ENCODE measurements at places on chromosomes 16 and 17.

DNA sequence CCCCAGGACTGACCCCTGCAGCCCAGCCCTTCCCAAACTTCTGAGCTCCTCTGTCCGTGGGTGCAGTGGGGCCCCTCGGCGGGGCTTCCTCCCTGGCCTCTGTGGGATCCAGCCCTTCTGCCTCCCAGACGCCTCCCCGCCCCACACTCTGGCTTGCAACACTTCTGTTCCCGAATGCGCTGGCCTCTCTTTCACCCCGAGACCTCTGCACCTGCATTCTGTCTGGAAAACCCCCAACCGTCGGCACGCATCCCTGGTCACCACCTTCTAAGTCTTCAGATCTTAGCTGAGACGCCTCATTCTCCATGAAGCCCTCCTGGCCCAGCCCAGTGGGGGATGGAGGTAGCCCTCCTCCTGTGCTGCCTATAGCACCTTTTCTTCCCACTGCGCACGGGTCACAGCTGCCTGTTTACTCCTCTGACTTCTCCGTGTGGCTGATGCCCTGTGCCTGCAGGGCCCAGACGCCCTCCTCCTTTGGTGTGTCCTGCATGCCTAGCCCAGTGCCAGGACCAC, 26.4 kb downstream of the TMEM235 start:
- DNase-seq: no peak

DNA sequence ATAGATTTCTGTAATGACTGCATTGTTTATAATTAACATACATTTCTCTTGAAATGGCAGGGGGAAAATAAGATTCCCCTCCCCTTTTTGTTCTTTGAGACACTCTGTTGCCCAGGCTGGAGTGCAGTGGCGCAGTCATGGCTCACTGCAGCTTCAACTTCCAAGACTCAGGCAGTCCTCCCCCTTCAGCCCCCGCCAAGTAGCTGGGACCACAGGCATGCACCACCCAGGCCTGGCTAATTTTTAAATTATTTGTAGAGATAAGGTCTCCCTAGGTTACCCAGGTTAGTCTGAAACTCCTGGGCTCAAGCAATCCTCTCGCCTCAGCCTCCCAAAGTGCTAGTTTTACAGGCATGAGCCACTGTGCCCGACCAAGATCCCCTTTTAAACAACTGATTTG, 67.7 kb downstream of the KATNIP start:
- no peak for DNase-seq

DNA sequence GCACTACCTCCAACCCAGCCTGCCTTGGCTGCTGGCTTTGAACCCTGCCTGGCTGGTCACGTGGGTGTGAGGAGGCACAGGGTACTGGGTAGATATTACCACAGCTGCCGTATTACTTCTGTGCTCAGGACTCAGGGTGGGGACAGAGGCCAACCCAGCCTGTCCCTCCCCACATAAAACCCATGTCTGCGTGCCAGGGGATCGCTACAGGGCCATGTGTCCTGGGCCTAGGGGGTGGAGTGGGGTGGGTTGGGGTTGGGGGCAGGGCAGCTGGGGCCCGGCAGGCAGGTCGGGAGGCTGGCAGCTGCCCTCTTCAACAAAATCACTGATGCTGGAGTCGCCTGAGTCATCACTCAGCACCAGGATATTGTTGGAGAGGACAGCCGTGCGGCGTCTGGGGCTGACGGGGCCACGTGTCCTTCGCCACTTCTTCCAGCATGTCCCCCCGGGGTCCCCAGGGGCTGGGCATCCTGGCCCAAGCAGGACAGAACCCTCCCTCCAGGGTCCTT, 39.7 kb upstream of the PVALEF start:
- no peak for DNase-seq

DNA sequence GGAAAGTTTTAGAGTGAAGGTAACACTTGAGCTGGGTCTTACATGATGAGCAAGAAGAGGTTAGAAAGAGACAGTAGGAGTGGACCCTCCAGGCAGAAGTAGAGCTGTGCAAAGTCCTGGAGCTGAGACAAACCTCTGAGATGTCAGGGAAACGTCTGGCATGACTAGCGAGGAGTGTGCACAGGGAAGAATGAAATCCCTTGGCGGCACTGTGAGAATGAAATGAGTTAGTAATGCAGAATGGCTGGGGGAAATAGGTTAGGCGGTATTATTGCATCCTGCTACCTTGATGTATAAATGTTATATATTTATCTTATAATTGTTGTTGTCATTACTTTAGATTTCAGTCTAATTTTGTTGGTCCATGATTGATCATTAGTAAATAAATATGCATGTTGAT, 457.9 kb upstream of the CCL2 start:
- no peak for DNase-seq

- DNase-seq: peak; percentile 9
Measured at GRCh38 chr16:68732042-68732680, 4.9 kb upstream of the CDH1 start.

DNA sequence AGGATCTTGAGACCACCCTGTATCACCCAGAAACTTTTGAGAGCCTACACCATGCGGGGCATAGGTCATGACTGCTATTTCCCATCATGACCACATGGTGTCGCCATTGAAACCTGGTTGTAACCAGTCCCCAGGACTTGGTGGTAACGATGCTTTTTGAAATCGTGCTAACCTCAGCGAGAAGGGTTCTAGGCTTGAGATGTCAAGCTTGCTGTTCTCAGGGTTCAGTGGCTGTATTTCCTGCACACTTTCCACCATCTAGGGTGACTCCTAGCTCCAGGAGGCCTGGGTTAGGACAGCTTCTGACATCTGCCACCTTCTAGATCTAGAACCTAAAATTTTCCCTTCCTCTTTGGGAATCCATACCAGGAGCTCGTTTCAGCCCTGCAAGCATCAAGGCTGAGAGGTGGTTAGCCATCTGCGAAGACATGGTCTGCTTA, 13.0 kb upstream of the SPNS3 start:
- DNase-seq: peak; percentile 52

DNA sequence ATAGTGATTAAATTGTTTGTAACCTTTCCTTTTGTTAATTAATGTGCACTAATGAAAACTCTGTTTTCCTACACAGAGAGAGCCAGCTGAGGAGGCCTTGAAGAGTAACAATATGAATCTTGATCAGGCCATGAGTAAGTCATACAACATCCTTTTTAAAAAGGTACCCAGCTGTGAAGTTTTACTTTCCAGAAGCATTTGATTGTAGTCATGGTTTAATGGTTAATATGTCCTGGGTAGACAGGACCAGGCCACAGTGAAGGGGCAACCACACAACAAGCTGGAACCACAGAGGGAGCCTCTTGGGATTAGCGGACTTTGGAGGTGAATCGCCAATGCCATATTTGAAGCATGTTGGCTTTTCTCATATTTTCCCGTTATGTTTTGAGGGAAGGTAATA, 55.6 kb downstream of the TMC6 start:
- no peak for DNase-seq

DNA sequence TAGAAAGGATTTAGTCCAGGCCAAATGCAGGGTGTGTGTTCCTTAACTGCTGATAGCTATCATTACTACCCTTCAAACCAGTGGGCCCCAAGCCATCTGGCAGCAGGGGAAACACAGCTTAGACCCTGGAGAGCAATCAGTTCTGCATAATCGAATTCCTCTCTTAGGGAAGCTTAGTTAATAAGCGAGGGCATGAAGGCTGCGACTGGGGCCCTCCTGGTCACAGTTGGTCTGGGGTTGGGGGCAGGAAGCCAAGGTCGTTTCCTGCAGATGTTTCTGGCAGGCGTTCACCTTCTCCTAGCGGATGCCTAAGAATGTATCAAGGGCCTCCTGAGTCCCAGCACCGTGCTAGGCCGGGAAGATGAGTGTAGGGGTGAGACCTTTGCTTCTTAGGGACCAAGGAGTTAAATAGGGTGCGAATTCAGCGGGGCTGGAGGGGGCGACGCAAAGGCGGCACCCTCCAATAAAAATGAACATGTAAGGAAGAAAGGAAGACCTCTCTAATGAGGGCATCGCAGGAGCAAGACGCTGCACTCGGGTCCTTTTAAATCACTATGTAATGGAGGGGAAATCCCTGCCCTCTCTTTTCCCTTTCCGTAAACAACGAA, 16.5 kb upstream of the EEF2K start:
- DNase-seq: peak; percentile 22

GRCh38 chr17:19909139-19909538, 41.4 kb upstream of the ULK2 start:
- DNase-seq: no peak

DNA sequence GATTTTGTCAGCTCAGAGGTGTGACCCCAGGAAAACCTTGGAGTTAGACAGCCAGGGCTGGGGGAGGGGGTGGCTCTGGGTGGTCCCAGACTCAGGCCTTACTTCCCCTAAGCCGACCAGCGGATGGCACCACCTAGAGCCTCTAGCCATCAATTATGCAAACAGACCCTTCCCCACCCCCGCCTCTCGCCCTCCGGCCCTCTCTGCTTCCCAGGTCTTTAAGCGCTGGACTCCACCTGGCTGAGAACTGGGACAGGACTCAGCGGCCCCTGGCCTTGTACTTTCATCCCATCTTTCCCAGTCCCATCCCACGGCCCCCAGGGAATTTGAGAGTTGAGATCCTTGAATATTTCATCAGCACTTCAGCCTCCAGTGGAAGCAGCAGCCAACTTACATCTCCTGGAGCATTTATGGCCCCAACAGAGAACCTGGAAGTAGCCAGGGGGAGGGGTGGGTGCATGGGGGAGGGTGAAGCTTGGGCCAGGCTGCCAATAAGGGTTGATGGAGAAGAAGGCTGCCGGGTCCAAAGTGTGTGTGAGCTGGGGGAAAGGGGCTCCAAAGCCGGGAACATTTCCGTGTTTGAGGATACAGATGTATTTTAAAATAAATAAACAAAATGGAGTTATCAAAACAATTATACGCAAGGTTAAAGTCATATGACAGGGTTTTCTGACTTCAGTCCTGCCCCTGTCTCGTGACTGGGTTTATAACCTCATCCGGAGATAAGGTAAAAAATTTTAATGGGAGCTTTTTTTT, 7.5 kb upstream of the JUP start:
- DNase-seq: peak; percentile 41

GRCh38 chr16:58057121-58057520, 31.6 kb downstream of the MMP15 start:
- DNase-seq: no peak

DNA sequence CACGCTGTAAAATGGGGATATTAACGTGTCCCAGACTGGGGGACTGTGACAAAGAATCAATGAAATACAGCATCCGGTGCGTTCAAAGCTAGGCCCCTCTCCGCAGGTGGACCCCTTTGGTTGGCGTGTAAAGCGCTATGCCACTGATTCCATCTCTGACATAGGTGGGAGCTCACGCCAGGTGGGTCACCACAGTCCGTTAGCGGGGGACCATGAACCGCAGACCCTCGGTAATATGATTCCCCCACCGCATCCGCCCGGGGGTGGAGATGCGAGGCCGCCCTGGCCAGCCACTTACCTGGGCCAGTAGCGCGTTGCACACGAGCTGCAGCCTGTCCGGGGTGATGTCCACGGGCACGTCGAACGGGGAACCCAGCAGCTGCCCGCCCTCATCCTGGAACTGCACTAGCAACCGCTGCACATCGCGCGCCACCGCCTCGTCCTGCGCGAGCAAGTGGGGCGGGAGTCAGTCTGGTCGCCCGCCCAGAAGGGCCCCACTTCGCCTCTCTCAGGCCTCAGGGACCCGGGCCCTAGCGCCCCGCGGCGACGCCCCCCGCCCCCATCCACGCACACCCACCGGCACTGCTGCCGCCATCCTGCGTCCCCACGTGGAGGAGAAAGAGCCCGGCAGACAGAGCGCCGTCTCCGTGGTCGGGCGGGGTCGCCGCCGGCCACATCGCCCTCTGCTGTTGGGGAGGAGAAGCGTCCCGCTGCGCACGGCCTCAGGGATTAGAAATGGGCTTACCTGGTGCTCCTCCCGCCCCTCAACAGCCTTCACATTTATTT, at the start of gene NLE1:
NLE1 (minus strand) TSS at position 623 of the 786 bp plus-strand sequence; CDS start at position 595, 28 bp downstream.
- DNase-seq: peak; percentile 83

DNA sequence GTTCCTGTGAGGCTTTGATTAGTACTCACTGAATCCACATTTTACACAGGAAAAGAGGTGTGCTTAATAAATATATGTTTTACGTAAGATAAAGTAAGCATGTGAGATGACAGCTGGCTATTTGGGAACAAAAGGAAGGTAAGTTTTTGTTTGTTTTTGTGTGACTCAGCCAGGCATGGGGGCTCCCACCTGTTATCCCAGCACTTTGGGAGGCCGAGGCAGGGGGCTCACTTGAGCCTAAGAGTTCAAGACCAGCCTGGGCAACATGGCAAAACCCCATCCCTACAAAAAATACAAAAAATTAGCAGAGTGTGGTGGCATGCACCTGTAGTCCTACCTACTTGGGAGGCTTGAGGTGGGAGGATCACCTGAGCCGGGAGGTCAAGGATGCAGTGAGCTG, 17.9 kb downstream of the GPR142 start:
- no peak for DNase-seq

- peak; percentile 55 for DNase-seq
Measured at GRCh38 chr17:79836972-79837887, 2.0 kb downstream of the CBX4 start.

GRCh38 chr17:62737513-62737912, 70.6 kb downstream of the MARCHF10 start:
- DNase-seq: no peak

GRCh38 chr16:15933781-15934180, 15.6 kb upstream of the ABCC1 start:
- no peak for DNase-seq

GRCh38 chr16:70302745-70303144, 3.8 kb downstream of the DDX19B start:
- DNase-seq: no peak

- DNase-seq: peak; percentile 81
Measured at GRCh38 chr17:40323391-40324381, 14.7 kb downstream of the RARA start.

- peak; percentile 38 for DNase-seq
Measured at GRCh38 chr16:1174477-1175357, 21.8 kb downstream of the CACNA1H start.

DNA sequence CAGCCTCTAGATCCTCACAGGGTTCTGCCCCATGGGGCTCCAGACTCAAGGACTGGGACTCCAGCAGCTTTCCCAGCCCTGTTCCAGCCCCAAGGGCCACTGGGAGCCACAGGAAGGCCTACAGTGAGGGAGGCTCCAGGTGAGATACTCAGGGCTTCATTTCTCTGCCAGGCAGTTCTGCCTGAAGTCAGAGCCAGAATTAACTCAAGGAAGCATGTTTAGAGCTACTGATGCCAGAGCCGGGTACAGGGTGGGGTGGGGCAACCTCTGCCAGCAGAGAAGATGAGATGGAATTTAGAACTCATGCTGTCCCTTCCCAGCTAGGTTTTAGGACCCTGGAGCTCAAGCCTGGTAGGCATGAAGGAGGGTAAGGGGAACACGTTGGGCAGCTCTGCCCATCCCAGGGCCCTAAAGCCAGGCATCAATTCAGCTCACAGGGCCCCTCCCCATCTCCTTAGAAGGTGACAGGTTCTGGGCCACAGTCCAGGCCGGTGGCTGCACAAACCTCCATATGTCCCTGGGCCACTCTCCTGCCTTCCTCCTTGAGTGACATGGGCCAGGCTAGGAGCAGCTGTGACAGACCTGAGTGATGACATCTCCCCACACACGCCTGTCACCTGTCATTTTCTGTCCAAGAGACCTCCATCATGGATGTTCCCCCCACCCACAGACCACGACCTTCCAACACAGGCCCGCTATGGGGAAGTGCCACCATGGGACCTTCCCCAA, 24.5 kb upstream of the SPPL2C start:
- no peak for DNase-seq

GRCh38 chr17:1972487-1973160, 52.5 kb downstream of the RTN4RL1 start:
- DNase-seq: peak; percentile 31

GRCh38 chr17:34633351-34633750, 54.0 kb downstream of the TMEM132E start:
- DNase-seq: no peak

Measured in fibroblast of skin of right biceps (primary cell).